ENCODE measurements at places on chromosomes 4 and X. TPM values are rescaled to one million over a fixed set of nuclear protein-coding genes. Genes with fewer than 3 reads are reported as not detected.
A peak's percentile ranks its signal among the peaks of the same experiment; 100 is the strongest.

DNA sequence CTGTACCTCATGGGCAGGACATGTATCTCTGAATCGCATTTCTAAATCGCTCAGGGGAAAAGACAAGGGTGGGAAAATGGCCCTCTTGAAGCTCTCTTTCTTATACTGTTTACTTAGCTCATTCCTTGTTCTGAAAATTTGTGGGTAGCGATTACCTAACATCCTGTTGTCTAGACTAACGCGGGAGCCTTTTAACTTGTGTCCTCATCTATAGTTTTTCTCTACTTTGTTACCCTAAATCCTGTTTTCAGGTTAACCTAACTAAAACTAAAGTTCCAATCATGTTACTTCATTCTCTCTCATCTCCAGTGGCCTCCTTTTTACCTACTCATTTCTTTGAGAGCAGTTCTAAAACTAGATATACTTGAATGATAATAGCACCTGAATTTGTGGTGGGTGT, 45.0 kb downstream of the SNX25 start:
- no peaks in the 10 kb centered on the region for H3K27me3 ChIP-seq
- peak overlapping the region; percentile 90 for H3K27ac ChIP-seq
- H3K4me3 ChIP-seq, result peak overlapping the region; percentile 69
- DNase-seq, result no peak
- peaks cover 33% of the 10 kb centered on the region for H3K4me1 ChIP-seq
- H3K36me3 ChIP-seq, result no peaks in the 10 kb centered on the region

- DNase-seq, result no peak
- peak overlapping the region; percentile 63 for H3K4me3 ChIP-seq
- peaks cover 4% of the 10 kb centered on the region for H3K36me3 ChIP-seq
- no peaks in the 10 kb centered on the region for H3K27me3 ChIP-seq
- peaks cover 11% of the 10 kb centered on the region for H3K4me1 ChIP-seq
Measured at GRCh38 chr4:146486565-146486964, 35.2 kb downstream of the SLC10A7 start.

DNA sequence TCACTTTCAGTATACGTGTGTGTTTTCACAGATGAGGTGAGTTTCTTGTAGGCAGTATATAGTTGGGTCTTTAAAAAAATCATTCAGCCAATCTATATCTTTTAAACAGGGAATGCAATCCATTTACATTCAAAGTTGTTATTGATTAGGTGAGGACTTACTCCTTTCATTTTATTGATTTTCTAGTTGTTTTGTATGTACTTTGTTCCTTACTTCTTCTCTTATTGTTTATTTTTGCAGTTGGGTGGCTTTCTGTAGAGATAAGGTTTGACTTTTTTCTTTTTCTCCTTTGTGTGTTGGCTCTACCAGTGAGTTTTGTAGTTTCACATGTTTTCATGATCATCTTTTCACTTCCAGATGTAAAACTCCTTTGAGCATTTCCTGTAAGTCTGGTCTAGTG, 83.1 kb downstream of the MAGED1 start:
- DNase-seq, result no peak
- H3K4me3 ChIP-seq, result no peak overlapping the region
- H3K36me3 ChIP-seq, result no peaks in the 10 kb centered on the region
- peaks cover 9% of the 10 kb centered on the region for H3K27me3 ChIP-seq
- peaks cover 5% of the 10 kb centered on the region for H3K4me1 ChIP-seq

GRCh38 chrX:12825801-12826200, 34.6 kb downstream of the PRPS2 start:
- no peak overlapping the region for H3K27ac ChIP-seq
- H3K36me3 ChIP-seq, result peaks cover 5% of the 10 kb centered on the region
- no peaks in the 10 kb centered on the region for H3K27me3 ChIP-seq
- H3K4me3 ChIP-seq, result no peak overlapping the region
- DNase-seq, result no peak

- H3K36me3 ChIP-seq, result no peaks in the 10 kb centered on the region
- H3K27me3 ChIP-seq, result no peaks in the 10 kb centered on the region
Measured at GRCh38 chrX:11472381-11472780, 179.2 kb downstream of the AMELX start.

The SLC16A2 gene
- 0.10 TPM for total RNA-seq

Data from T-helper 17 cell (primary cell).